ENCODE measurements at places on chromosomes 5 and 9. TPM values are rescaled to one million over a fixed set of nuclear protein-coding genes. Genes with fewer than 3 reads are reported as not detected.

- no peak for DNase-seq
Measured at GRCh38 chr9:78365748-78366697, 69.1 kb downstream of the PSAT1 start.

The PRDM9 gene
- not detected for total RNA-seq

The PSD2 gene
- total RNA-seq, result not detected

The MLANA gene
- not detected for total RNA-seq

All from glomerular endothelial cell (primary cell).